ENCODE measurements at places on chromosomes 5 and 9.

- no peaks in the 10 kb centered on the region for H3K36me3 ChIP-seq
- DNase-seq: no peak
- H3K27me3 ChIP-seq: no peaks in the 10 kb centered on the region
- no peaks in the 10 kb centered on the region for H3K4me1 ChIP-seq
- no peak overlapping the region for H3K4me3 ChIP-seq
- H3K27ac ChIP-seq: no peak overlapping the region
Measured at GRCh38 chr5:29161399-29162291, 2031.8 kb upstream of the CDH6 start.

- no peaks in the 10 kb centered on the region for H3K36me3 ChIP-seq
- H3K27me3 ChIP-seq: no peaks in the 10 kb centered on the region
- H3K27ac ChIP-seq: no peak overlapping the region
- no peak for DNase-seq
- no peaks in the 10 kb centered on the region for H3K4me1 ChIP-seq
Measured at GRCh38 chr9:108636013-108636412, 219.8 kb downstream of the ACTL7B start.

GRCh38 chr9:129886226-129887174, 51.2 kb downstream of the USP20 start:
- peaks cover 53% of the 10 kb centered on the region for H3K27me3 ChIP-seq
- H3K4me1 ChIP-seq: peaks cover 87% of the 10 kb centered on the region
- peak overlapping the region; percentile 91 for H3K4me3 ChIP-seq

GRCh38 chr5:149170299-149170698, 29.0 kb downstream of the ABLIM3 start:
- DNase-seq: no peak
- peaks cover 2% of the 10 kb centered on the region for H3K27me3 ChIP-seq
- no peaks in the 10 kb centered on the region for H3K4me1 ChIP-seq
- H3K36me3 ChIP-seq: no peaks in the 10 kb centered on the region
- no peak overlapping the region for H3K4me3 ChIP-seq
- H3K27ac ChIP-seq: no peak overlapping the region

DNA sequence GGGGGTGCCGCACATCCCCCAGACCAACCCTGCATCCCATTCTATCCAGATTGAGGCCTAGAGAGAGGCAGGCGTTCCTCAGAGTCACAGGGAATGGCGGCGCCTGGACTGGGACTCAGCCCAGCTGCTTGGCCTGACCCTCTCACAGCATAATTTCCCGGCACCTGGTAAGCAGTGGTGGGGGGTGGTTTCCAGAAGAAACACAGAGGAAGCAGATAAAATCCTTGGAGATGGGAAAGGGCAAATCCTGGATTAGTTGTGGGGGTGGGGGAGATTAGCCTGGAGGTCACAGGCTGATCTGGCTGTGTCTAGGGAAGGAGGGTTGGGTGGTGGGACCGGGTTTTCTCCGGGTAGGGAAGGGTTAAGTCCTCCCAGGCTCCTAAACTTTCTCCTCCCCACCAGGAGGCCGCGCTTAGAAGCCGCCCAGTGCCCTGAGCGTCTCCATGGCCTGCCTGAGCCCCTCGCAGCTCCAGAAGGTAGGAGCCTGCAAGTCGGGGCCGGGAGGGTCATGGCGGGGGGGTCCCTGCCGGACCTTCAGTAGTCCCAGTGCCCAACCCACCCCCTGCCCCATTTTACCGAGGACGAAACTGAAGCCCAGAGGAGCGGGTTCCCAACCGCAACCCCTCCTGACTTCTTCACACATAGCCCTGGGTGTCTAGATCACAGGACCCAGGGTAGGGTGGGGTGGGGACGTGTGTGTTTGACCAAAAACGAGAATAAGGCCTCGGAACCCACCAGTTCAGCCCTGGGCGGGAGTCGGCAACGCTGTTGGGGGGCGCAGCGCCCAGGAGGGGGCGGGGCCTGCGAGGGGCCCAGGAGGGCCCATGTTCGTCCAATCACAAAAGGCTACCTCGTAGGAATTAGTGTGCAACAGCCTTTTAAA, 1.3 kb downstream of the PHYHD1 start:
- H3K4me1 ChIP-seq: peaks cover 37% of the 10 kb centered on the region
- DNase-seq: peak; percentile 71
- H3K27me3 ChIP-seq: no peaks in the 10 kb centered on the region
- H3K36me3 ChIP-seq: no peaks in the 10 kb centered on the region
- peak overlapping the region; percentile 85 for H3K27ac ChIP-seq

- H3K4me1 ChIP-seq: peaks cover 23% of the 10 kb centered on the region
- H3K27me3 ChIP-seq: peaks cover 8% of the 10 kb centered on the region
- DNase-seq: no peak
- H3K27ac ChIP-seq: no peak overlapping the region
- no peak overlapping the region for H3K4me3 ChIP-seq
- H3K36me3 ChIP-seq: no peaks in the 10 kb centered on the region
Measured at GRCh38 chr9:6133346-6134063, 82.1 kb upstream of the IL33 start.

DNA sequence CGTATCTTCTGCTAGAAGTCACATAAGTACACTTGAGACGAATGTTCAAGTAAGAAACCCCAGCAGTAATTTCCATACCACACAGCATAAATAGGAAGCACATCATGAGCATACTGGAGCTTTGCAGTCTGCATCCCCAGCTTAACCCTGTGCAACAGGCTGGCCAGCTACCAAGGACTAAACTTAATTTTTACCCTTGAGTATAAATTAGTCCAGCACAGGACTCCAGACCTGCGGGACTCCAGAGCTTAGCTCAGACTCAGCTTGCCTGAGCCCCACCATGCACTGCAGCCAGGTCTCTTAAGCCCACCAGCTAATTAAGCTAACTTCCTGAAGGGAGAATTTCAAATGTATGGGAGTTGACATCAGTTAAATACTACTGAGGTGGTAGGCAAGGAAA, 491.0 kb downstream of the ARHGEF28 start:
- H3K27ac ChIP-seq: no peak overlapping the region
- H3K36me3 ChIP-seq: no peaks in the 10 kb centered on the region
- DNase-seq: no peak
- no peaks in the 10 kb centered on the region for H3K27me3 ChIP-seq
- H3K4me3 ChIP-seq: no peak overlapping the region

DNA sequence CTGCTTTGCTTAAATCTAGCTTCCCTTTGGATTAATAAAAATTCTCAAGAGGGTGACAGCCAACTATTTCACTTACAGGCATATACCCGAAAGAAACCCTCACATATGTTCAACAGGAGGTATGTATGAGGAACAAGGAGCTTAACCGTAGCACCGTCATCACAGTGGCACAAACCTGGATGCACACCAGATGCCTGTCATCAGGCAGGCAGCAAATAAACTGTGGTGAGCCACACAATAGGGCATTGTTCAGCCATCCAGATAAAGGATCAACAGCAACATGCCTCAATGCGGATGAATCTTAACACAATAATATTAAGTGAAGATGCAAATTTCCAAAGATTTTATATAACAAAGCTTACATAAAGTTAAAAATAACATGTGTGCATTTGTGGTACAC, 5.5 kb upstream of the TNFSF15 start:
- H3K36me3 ChIP-seq: no peaks in the 10 kb centered on the region
- DNase-seq: no peak
- H3K4me3 ChIP-seq: no peak overlapping the region
- peaks cover 16% of the 10 kb centered on the region for H3K4me1 ChIP-seq
- peaks cover 4% of the 10 kb centered on the region for H3K27me3 ChIP-seq

GRCh38 chr5:72107901-72108201, 576 bp downstream of the MAP1B start:
- peaks cover 13% of the 10 kb centered on the region for H3K4me1 ChIP-seq
- H3K27ac ChIP-seq: no peak overlapping the region
- H3K4me3 ChIP-seq: no peak overlapping the region
- no peaks in the 10 kb centered on the region for H3K36me3 ChIP-seq
- H3K27me3 ChIP-seq: peaks cover 33% of the 10 kb centered on the region

- no peaks in the 10 kb centered on the region for H3K4me1 ChIP-seq
- H3K27me3 ChIP-seq: no peaks in the 10 kb centered on the region
- no peak overlapping the region for H3K4me3 ChIP-seq
- H3K27ac ChIP-seq: no peak overlapping the region
- H3K36me3 ChIP-seq: no peaks in the 10 kb centered on the region
Measured at GRCh38 chr5:134249469-134250379, 23.9 kb upstream of the PPP2CA start.

GRCh38 chr9:134846699-134847098, 33.9 kb upstream of the FCN2 start:
- H3K4me3 ChIP-seq: no peak overlapping the region
- H3K27ac ChIP-seq: no peak overlapping the region
- H3K36me3 ChIP-seq: no peaks in the 10 kb centered on the region
- no peaks in the 10 kb centered on the region for H3K27me3 ChIP-seq

Measured in immature natural killer cell (primary cell).